ENCODE measurements at places on chromosomes 13 and 19. TPM values are rescaled to one million over a fixed set of nuclear protein-coding genes. Genes with fewer than 3 reads are reported as not detected.

DNA sequence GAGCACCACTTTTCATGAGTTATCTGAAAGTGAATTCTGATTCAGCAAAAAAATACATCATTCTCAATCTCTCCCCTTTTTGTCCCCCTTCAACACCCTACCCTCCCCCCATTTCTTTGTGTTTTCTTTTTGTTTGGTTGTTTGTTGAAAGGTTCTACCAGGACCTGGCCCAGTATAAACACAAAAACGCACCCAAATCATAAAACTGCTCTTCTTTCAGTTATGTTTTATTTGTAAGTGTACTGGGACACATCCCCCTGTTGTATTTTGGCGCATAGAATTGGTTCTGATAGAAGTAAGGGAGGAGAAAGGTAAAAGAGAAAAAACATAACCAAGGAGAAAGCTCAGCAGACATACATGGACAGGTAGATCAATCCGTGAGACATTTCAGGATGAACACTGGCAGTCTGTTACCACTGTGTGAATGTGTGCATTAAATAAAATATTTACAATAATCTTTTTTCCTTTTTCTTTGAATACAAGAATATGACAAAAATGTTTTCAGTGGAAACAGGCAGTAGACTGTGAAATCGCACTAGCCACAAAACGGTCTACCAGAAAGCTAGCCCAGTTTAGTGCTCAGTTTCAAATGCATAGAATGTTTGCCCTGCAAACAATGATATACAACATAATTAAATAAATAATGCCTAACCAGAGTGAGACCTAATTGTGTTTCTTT lies 4.2 kb downstream of the POU4F1 start:
- no peaks in the 10 kb centered on the region for H3K36me3 ChIP-seq
- peaks cover 35% of the 10 kb centered on the region for H3K4me1 ChIP-seq
- DNase-seq: no peak
- H3K27me3 ChIP-seq: peaks cover 96% of the 10 kb centered on the region
- H3K4me3 ChIP-seq: no peak overlapping the region
- no peak overlapping the region for H3K27ac ChIP-seq

DNA sequence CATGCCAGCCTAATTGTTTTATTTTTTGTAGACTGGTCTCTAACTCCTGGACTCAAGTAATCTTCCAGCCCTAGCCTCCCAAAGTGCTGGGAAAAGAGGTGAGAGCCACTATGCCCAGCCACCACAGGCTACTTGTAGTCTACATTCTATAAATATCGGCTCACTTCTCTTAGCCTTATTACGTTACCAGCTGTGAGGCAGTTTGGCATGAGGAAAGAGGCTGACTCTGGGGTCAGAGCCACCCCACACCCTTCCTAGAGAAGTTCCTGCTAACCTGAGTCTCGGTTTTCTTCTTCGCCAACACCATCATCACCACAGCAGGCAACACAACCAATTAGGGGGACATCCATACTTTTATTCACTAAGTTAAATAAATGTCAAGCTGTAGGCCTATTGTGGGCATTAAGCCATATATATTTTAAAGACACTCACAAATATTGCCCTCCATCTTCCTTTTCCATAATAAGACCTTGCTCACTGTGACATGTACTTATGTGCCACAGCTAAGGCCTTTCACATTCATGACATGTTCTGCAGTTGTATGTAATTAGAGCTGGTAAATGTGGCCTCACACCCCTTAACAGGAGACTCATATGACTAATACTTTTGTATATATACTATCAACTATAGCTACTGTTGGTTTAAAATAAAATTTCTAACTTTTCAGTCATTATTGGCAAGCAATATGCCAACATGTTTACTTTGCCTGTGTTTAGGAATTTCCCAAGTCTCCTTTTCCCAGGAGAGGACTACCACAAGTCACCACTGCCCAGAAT lies 5.7 kb downstream of the SLC25A30 start:
- H3K36me3 ChIP-seq: peaks cover 33% of the 10 kb centered on the region
- no peak overlapping the region for H3K4me3 ChIP-seq
- no peak overlapping the region for H3K27ac ChIP-seq
- H3K27me3 ChIP-seq: no peaks in the 10 kb centered on the region
- peaks cover 41% of the 10 kb centered on the region for H3K4me1 ChIP-seq

- H3K4me1 ChIP-seq: no peaks in the 10 kb centered on the region
- H3K4me3 ChIP-seq: no peak overlapping the region
- DNase-seq: no peak
- H3K27me3 ChIP-seq: no peaks in the 10 kb centered on the region
- no peak overlapping the region for H3K27ac ChIP-seq
These were observed 5.2 kb downstream of the ZNF577 start for GRCh38 chr19:51882518-51882917.

GRCh38 chr13:102768909-102769308 lies 4.7 kb downstream of the TEX30 start:
- peak; percentile 33 for DNase-seq
- H3K4me1 ChIP-seq: peaks cover 20% of the 10 kb centered on the region
- H3K4me3 ChIP-seq: no peak overlapping the region
- H3K27me3 ChIP-seq: no peaks in the 10 kb centered on the region
- no peak overlapping the region for H3K27ac ChIP-seq

GRCh38 chr19:31562966-31563612 lies 213.9 kb upstream of the TSHZ3 start:
- H3K36me3 ChIP-seq: no peaks in the 10 kb centered on the region
- H3K4me1 ChIP-seq: no peaks in the 10 kb centered on the region
- no peak overlapping the region for H3K27ac ChIP-seq
- no peak for DNase-seq
- no peaks in the 10 kb centered on the region for H3K27me3 ChIP-seq

DNA sequence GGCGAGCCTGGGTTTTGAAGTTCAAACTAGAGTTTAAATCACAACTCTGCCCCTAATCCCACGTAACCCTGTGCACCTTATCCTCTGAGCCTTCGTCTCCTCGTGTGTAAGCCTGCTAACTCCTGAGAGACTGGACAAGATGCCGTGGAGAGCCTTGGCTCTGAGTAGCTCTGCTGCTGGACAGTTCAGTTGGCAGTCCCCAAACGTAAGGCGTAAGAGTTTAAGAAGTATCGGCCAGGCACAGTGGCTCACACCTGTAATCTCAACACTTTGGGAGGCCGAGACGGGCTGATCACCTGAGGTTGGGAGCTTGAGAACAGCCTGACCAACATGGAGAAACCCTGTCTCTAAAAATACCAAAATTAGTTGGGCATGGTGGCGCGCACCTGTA lies 4.7 kb upstream of the CD79A start:
- peak overlapping the region; percentile 74 for H3K27ac ChIP-seq
- peaks cover 25% of the 10 kb centered on the region for H3K4me1 ChIP-seq
- no peak overlapping the region for H3K4me3 ChIP-seq
- no peaks in the 10 kb centered on the region for H3K27me3 ChIP-seq

- H3K4me3 ChIP-seq: no peak overlapping the region
- H3K4me1 ChIP-seq: peaks cover 9% of the 10 kb centered on the region
- no peak overlapping the region for H3K27ac ChIP-seq
- H3K27me3 ChIP-seq: no peaks in the 10 kb centered on the region
- no peak for DNase-seq
These were observed 200.9 kb upstream of the MIR17HG start for GRCh38 chr13:91146601-91147000.

- H3K27me3 ChIP-seq: no peaks in the 10 kb centered on the region
- DNase-seq: no peak
- H3K27ac ChIP-seq: peak overlapping the region; percentile 24
- no peak overlapping the region for H3K4me3 ChIP-seq
- H3K36me3 ChIP-seq: peaks cover 92% of the 10 kb centered on the region
These were observed 47.4 kb downstream of the COG3 start for GRCh38 chr13:45512098-45512496.

GRCh38 chr13:107450931-107451330 lies 764.4 kb downstream of the LIG4 start:
- no peaks in the 10 kb centered on the region for H3K36me3 ChIP-seq
- no peak overlapping the region for H3K4me3 ChIP-seq
- no peak overlapping the region for H3K27ac ChIP-seq
- H3K4me1 ChIP-seq: no peaks in the 10 kb centered on the region
- H3K27me3 ChIP-seq: no peaks in the 10 kb centered on the region

DNA sequence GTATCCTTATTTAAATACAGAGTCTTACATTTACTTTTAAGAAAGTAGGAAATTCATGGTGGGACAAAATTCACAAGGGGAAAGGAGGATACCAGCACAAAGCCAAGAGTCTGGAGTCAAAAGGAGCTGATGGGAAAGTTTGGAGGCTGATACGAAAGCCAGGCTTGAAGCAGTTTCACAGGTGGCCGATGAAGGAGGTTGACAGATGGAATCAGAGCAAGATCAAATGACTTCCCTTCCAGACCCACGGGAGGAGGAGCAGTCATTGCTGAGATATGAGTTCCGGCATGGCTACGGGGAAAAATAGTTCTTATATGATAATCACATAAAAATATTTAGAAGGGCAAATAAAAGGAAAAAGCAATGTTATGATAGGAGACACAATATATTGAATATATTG lies 65.0 kb downstream of the DGKH start:
- no peaks in the 10 kb centered on the region for H3K27me3 ChIP-seq
- DNase-seq: no peak
- H3K4me3 ChIP-seq: no peak overlapping the region
- no peak overlapping the region for H3K27ac ChIP-seq
- H3K36me3 ChIP-seq: no peaks in the 10 kb centered on the region
- H3K4me1 ChIP-seq: no peaks in the 10 kb centered on the region

DNA sequence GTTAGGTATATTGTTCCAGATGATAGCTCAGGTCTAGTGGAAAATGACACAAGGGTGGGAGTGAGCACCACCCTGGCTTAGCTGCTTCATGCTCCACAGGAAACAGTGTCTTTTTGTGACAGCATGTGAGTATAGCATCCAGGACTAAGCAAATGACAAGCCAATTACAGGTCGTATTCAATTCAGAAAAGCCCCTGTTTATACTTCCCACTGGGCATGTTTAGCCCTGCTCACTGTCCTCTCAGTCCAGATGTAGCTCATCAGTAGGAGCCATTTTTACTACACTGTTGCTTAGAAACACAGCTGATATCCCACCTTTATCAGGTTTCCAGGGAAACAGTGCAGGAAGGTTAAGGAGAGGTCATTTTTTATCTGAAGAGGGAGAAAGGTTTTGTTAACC lies 8.0 kb downstream of the ABHD13 start:
- H3K4me1 ChIP-seq: peaks cover 43% of the 10 kb centered on the region
- H3K27ac ChIP-seq: no peak overlapping the region
- H3K27me3 ChIP-seq: no peaks in the 10 kb centered on the region
- no peak overlapping the region for H3K4me3 ChIP-seq
- no peaks in the 10 kb centered on the region for H3K36me3 ChIP-seq
- no peak for DNase-seq

GRCh38 chr19:42455086-42455485 lies 12.3 kb upstream of the CXCL17 start:
- no peaks in the 10 kb centered on the region for H3K27me3 ChIP-seq
- H3K4me3 ChIP-seq: no peak overlapping the region
- peaks cover 40% of the 10 kb centered on the region for H3K4me1 ChIP-seq
- DNase-seq: no peak
- peak overlapping the region; percentile 39 for H3K27ac ChIP-seq
- H3K36me3 ChIP-seq: no peaks in the 10 kb centered on the region

GRCh38 chr19:42196011-42197001 lies 21.2 kb downstream of the DEDD2 start:
- peaks cover 49% of the 10 kb centered on the region for H3K36me3 ChIP-seq
- no peak overlapping the region for H3K27ac ChIP-seq
- no peaks in the 10 kb centered on the region for H3K4me1 ChIP-seq
- H3K27me3 ChIP-seq: no peaks in the 10 kb centered on the region

- DNase-seq: peak; percentile 99
- H3K27me3 ChIP-seq: no peaks in the 10 kb centered on the region
- H3K4me3 ChIP-seq: peak within 1 kb of the TSS; percentile 99
These were observed at the start of gene PIN1 for GRCh38 chr19:9834726-9835506. PIN1 (plus strand) TSS chr19:9835318; CDS start chr19:9835345, 27 bp downstream.

- peak overlapping the region; percentile 10 for H3K4me3 ChIP-seq
- no peak for DNase-seq
These were observed 336 bp downstream of the CD22 start for GRCh38 chr19:35329323-35329722.

DNA sequence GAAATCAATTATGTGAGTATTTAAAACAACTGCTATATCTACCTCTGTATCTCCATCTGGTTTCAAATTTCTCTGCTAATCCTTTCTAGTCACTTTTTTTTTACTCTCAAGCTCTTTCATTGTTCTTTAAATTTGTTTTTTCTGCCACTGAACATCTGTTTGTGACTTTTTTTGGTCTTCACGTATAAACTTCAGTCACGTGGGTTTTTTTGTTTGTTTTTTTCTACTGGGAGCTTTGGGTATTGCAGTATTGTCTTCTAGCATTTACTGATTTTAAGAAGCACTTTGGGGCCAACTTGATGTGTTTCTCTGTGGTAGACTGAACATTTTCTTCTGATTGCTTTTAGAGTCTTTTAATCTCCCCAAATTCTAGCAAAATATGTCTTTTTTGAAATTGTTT lies 262.6 kb upstream of the RXFP2 start:
- H3K4me1 ChIP-seq: no peaks in the 10 kb centered on the region
- no peaks in the 10 kb centered on the region for H3K27me3 ChIP-seq
- no peak overlapping the region for H3K4me3 ChIP-seq

DNA sequence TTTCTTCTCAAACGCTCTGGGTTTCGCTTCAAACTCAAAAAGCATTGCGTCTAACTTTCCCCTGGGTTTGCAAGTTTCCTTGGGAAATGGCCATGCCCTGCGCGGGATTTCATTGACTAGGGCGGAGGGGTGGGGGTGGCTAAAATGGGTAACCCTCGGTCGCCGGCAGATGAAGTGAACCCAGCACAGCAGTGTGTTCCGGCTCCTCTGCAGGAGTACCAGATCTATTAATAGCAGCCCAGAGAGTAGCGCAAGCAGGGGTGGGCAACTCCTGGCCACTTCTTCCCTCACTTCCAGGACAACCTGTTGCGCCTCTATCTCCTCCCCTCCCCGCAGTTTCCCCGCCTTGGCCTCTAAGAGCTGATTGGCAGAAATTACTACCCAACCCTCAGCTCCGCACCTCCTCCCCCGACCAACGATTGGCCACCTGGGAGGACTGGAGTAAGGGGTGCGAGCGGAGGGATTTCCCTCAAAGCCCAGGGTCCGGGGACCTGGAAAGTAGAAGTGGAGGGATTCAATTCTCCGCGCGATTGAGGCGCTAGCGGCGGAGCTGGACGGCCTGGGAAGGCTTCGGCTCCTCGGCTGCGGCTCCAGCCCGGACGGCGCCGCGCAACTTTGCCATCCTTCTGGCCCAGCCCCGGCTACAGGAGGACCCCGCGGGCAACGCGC lies at the start of gene FREM2:
Gene FREM2 (plus strand): TSS at position 501 of the 669 bp plus-strand sequence. CDS start 268 bp downstream, outside the sequence.
- DNase-seq: peak; percentile 57
- peaks cover 45% of the 10 kb centered on the region for H3K27me3 ChIP-seq
- peak within 1 kb of the TSS; percentile 59 for H3K27ac ChIP-seq
- H3K36me3 ChIP-seq: no peaks in the 10 kb centered on the region
- H3K4me3 ChIP-seq: peak within 1 kb of the TSS; percentile 45

TEX26 gene
- total RNA-seq: 0.47 TPM

NDUFA13 gene
- 303 TPM for total RNA-seq

LILRA5 gene
- 4.2 TPM for total RNA-seq

MBD3 gene
- total RNA-seq: 91.9 TPM

ZNF560 gene
- 0.15 TPM for total RNA-seq

Data from left lung (tissue), 14 donors.